ENCODE measurements at places on chromosomes 3 and 15.

DNA sequence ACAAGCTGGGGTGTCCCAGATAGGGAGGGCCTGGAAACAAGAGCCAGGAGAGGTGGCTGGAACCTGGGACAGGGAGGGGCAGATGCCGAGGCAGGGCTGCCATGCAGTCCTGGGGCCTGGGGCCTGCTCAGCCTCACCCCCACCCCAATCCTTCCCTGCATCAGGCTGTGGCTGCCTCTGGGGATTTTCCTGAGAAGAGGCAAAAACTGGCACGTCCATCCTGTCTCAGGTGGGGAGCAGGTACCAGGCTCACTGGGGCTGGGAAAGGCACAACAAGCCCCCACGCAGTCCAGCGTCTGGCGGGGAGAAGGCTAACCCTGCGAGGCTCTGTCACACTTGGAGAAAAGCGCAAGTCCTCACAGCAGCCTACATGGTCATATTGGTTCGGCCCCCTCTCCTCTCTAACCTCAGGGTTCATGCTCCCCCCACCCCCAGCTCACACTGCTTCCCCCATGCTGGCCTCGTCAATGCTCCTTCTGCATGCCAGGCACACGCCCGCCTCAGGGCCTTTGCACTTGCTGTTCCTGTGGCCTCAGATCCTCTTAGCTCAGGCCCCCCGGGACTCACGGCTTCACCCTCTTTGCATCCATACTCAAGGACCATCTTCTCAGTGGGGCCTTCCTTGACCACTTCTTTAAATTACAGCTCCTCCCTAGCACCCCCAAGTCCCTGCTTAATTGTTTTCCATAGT lies 53.1 kb downstream of the LINGO1 start:
- no peak for DNase-seq

DNA sequence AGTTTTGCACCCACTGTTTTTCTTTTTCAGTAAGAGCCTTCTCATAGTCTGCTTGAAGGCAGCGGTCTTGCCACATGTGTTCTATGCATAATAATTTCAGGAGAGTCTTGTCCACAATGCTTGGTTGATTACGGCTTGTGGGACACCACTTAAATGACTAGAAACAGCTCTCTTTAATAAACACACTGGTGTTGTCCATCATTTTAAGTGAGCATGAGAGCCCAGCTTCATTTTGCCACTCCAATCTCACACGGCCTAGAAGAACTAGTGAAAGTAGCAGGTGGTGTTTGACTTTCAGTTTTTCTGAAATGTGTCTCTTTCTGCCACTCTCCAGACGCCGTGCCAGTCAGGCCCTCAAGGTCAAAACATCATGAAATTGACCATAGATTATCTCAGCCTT lies 292.1 kb downstream of the LPP start:
- no peak for DNase-seq

DNA sequence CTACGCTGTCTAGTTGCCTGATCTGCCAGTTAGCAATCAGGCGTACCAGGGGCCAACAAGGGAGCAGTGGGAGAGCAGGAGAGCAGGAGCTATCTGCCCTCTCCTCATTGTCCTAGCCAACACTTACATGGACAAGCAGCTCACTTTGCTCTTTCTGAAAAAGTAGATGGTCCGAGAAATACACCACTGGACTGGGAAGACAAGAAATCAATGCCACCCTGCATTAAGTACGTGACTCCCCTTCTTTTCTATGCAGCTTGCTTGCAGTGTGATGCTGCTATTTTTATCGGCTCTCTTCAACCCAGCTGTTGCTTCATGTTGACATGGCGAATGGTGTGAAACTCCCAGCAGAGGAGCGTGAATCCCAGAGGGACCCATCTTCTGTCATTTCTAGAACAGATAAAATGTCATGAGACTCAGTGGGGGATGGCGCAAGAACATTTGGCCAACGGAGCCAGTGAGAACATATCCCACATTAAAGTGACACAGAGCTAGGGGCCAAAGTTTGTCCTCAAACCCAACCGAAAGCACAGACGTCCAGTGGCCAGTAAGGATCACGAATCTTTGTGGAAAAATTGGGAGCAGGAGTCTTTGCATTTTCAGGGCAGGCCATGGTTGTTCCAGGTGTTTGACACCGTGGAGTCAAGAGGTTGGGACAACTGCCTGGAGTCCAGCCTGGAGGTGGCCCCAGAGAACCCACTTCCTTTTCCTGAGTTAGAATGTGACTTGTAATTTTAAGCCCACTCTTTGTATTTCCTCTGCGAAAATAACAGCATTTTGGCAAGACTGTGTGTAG lies 53.7 kb upstream of the MEF2A start:
- DNase-seq, result no peak

DNA sequence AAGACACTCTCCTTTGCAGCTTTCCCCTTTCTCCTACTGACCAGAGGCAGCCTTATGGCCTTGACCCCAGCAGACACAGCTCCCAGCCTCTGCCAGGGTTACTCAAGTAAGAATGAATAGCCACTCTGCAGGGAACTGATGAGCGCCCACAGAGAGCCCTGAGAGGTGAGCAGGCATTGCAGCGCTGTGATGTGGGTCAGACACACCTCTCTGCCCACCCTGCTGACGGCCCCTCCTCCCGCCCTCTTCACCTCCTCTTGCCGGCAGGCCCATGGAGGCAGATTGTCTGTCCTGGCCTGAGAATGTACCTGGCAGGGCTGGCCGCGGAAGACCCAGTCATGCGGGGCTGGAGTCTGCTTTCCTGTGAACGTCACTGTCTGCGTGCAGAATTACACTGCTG lies 512.6 kb upstream of the PPP2R3A start:
- DNase-seq, result no peak

DNA sequence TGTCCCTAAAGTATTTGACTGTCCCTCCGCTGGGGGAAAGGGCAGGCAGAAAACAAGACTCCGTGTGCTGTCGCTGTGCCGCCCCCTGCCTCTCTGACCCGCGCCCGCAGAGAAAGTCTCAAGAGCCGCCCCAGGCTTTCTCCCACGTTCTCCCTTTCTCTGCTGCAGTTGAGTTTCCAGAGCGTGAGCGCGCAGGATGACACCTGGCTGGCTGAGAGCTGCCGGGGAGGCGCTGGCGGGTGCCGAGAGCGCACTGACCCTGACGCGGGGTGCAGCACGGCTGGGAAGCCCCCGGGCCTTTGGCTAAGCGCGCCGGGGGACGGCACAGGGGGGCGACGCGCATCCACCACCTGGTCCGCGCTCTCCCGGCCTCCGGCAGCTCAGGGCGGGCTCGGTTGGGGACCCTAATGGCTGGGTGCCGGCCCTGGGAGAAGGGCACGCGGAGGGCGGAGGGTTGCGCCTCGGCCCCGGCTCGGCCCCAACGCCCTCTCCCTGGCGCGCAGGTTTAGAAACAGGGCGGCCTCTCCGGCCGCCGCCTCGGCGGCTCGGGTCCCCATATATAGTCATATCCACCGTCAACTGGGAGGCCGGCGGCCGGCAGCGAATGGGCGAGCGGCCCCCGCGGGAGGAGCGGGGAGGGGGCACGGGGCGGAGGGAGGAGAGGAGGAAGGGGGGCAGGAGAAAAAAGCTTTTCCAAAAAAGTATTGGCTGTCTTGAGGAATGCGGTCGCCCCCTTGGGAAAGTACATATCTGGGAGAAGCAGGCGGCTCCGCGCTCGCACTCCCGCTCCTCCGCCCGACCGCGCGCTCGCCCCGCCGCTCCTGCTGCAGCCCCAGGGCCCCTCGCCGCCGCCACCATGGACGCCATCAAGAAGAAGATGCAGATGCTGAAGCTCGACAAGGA lies at the start of gene TPM1:
Gene TPM1, plus strand, starts transcription at position 774 of the 903 bp plus-strand sequence. Its CDS starts 83 bp downstream, at position 857.
- no peak for DNase-seq

- no peak for DNase-seq
Measured at GRCh38 chr15:47678040-47678439, 39.3 kb upstream of the SEMA6D start.

GRCh38 chr15:57461541-57461940 lies 85.2 kb downstream of the CGNL1 start:
- DNase-seq, result no peak

GRCh38 chr15:48681353-48681752 lies 35.8 kb upstream of the FBN1 start:
- no peak for DNase-seq

GRCh38 chr3:45067486-45067885 lies 41.4 kb downstream of the CLEC3B start:
- DNase-seq, result no peak

DNA sequence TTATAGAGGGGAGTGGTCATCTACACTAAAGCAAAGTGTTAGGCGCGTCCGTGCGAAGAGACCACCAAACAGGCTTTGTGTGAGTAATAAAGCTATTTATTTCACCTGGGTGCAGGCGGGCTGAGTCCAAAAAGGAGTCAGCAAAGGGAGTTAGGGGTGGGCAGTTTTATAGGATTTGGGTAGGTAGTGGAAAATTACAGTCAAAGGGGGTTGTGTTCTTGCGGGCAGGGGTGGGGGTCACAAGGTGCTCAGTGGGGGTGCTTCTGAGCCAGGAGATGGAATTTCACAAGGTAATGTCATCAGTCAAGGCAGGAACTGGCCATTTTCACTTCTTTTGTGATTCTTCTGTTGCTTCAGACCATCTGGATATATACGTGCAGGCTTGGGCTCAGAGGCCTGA lies 47.1 kb downstream of the OIP5 start:
- no peak for DNase-seq

All from effector CD4-positive, alpha-beta T cell (primary cell).